ENCODE measurements at places on chromosomes 12 and 14.

DNA sequence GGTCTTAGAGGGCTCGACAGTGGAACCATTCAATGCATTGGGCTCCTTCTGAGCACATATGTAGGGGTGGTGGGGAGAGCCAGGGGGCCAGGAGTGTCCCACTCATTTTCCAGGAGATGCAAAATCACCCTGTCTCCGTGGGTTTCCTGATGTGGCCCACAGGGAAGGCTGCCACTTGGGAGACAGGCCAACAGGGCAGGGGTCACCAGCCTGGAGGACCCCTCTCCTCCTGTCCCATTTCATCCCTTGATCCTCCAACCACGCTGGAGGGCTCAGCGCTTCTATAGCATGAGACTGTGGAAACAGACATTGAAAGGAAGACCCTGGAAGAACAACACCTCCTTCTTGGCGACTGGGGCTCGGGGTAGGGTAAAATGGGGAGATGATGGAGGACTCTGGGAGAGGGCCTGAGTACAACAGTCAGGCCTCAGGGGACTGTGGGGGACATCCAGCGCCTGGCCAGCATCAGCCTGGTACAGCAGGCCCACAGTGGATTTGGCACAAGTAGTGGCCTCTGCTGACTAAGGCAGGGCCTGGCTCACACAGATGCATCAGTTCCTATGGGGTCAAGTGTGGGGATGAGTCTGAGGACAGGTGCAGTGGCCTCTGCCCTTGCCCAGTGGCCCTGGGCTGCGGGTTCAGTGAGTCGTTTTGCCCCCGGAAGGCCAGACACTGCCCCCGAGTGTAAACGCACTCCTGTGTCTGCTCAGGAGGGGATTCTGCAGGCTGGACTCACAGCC lies 68.0 kb downstream of the PRIMA1 start:
- no peak for DNase-seq

GRCh38 chr12:5723711-5724252 lies 221.3 kb downstream of the ANO2 start:
- no peak for DNase-seq

DNA sequence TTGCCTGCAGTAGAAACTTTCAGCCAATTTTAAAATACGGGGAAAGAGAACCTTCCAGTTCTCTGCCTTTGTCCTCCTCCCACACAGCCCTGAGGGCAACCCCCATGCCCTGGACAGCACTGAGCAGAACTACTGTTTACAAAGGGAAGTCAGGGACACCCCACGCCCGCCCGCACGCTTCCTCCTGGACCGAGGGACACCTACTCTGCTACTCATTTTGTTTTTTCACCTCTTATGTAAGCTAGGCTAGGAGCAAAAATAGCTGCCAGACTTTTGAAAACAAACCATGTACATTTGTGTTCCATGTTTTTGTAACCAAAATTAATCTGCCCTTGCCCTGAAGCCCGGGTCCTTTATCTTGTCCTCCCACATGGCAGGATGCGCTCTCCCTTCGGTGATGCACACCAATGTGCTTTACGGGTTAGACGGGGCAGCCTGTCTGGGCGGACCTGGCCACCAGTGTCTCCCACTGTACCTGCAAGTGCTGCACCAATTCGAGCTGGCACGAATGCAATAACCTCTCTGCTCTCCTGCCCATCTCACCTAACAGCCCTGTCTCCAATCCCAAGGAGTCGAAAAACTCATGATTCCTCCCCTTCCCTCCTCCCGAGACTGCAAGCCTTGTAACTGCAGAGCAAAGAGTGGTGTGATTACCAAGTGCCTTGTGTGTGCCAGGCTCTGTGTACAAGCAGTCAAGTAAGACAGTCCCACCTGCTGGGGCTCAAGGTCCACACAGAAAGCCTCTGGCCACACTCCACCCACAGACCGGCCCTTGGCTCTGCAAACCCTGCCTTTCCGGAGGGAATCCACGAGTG lies 85.2 kb downstream of the CCDC88C start:
- DNase-seq: no peak

GRCh38 chr12:52137746-52138145 lies 54.1 kb downstream of the KRT80 start:
- DNase-seq: no peak

- no peak for DNase-seq
Measured at GRCh38 chr12:96698521-96698920, 208.5 kb upstream of the NEDD1 start.

DNA sequence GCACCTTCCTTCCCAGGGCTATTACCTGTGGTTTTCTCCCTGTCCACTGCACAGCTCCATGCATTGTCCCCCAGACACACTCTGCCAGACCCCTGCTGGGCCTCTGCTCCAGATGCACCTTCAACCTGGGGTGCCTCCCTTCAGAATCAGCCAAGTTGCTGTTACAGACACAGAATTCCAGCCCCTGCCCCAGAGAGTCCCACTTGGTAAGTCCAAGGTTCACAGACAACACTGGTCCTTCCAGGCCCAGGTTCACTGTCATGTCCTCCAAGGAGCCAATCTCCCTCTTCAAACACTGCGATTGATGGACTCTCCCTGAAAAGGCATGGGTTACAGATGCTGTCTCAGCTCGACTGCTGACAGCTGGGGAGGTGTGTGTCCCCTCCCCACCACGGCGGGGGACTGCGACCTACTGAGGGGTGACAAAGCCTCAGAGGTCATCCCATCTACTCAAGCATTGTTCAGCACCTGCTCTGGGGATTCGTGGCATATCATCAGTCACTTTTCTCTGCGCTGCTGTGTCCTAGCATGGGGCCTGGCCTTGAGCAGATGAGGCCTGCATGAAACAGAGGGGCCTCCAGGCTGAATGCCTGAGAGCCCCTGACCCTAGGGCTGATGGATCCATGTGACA lies 24.3 kb downstream of the CALM1 start:
- no peak for DNase-seq
